Natural killer cell (primary cell): ENCODE measurements at places on chromosomes 7 and 10. TPM values are rescaled to one million over a fixed set of nuclear protein-coding genes. Genes with fewer than 3 reads are reported as not detected.

DNA sequence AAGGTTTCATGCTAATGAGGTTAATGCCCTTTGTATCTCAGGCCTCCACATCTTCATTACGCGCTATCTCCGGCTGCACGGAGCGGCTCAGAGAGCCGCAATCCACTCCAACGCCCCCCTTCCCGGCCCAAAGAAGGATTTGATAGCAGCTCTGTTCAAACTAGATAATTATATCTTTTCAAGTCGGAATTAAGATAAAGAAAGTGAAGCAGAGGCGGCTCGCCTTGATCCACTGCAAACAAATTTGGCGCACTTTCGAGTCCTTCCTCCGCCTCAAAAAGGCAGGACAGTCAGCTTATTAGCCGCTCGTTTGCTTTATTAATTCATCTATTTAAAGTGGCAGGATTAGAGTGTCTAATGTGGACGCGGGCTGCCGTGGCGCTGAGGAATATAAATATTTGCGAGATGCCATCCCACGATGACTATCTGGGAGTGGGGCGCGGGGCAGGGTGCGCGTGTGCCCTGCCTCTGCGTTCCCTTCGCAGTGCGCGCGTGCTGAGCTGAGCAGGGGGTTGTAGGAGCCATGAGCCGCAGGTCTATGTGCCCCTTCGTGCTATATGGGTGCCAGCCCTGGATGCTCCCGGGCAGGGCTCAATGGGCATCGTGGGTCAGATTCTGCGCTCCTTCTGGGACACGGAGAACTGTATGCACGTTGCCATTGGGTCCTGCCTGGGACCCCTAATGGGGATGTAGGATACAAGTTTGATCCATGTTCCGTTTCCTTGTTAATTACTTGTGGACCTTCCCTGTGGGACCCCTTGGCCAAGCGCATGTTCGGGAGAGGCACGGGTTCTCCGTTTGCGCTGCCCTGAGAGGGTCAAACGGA lies 9.0 kb downstream of the EMX2 start:
- no peaks in the 10 kb centered on the region for H3K36me3 ChIP-seq
- H3K27me3 ChIP-seq = peaks cover 49% of the 10 kb centered on the region
- H3K27ac ChIP-seq = no peak overlapping the region
- no peak for DNase-seq

GRCh38 chr10:75398692-75399460 lies 2.7 kb downstream of the ZNF503 start:
- peaks cover 51% of the 10 kb centered on the region for H3K4me1 ChIP-seq
- DNase-seq = no peak
- no peaks in the 10 kb centered on the region for H3K36me3 ChIP-seq
- no peak overlapping the region for H3K27ac ChIP-seq
- peaks cover 50% of the 10 kb centered on the region for H3K27me3 ChIP-seq

DNA sequence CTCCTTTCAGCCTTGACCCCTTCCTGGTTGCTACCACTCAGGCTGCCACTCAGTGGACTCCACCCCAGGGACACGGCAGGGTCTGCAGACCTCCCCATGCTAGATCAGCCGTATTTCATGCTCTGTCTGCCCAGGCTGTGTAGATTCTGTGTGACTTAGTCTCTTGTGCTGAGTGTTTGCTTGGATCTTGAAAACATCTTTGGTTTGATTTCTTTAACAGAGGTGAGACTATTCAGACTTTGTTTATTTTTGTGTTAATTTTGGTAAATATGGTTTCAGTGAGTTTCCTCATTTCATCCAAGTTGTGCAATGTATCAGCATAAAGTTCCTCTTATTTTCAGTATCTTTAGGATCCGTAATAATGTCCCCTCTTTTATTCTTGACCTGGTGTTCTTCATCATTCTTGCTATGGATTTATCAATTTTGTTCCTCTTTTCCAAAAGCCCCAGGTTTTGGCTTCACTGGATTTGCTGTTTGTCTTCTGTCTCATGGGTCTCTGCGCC lies 21.2 kb upstream of the PWWP2B start:
- no peaks in the 10 kb centered on the region for H3K36me3 ChIP-seq
- no peaks in the 10 kb centered on the region for H3K27me3 ChIP-seq
- DNase-seq = no peak
- no peak overlapping the region for H3K27ac ChIP-seq
- peaks cover 13% of the 10 kb centered on the region for H3K4me1 ChIP-seq

The HOXA6 gene
- 0.28 TPM for total RNA-seq
